ENCODE measurements at places on chromosomes 16 and 17.

DNA sequence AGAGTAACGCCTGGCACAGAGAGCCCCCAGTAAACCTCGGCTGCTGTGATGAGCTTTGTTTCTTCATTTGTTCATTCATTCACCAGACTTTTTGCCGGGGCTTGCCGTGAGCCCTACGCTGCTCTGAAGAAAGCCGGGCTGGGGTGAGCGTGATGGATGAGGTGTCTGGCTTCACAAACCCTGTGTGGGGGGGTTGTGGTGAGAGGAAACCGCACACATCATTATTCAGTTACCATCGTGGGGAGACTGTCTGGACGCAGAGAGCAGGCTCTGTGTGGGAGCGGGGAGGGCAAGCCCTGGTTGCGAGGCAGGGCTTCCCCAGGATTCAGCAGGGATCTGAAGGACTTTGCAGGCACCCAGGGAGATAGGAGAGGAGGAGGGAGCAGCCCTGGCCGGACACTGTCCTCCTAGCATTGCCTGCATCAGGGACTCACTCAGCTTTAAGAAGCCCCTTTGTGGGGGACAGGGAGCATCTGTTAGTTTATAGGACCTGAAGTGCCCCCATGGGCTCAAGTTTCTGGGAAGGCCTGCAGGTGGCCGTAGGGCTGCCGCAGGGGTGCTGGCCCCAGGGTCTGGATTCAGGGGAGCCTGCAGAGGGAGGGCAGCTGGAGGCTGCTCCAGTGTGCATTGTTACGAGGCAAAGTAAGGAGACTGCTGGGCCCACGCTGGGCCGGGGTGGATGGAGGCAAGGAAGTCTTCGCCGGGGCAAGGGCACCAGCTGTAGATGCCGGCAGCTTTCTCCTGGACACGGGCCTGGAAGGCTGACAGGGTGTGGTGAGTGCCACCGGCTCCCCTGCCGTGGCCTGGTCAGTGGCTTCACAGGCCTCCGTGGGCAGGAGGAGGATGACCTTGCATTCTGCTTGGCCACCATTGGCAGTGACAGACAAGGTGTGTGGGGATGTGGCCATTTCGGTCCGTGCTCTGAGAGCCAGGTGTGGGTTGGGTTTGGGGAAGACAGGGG is 334.5 kb downstream of the SEC14L1 start:
- DNase-seq = no peak

DNA sequence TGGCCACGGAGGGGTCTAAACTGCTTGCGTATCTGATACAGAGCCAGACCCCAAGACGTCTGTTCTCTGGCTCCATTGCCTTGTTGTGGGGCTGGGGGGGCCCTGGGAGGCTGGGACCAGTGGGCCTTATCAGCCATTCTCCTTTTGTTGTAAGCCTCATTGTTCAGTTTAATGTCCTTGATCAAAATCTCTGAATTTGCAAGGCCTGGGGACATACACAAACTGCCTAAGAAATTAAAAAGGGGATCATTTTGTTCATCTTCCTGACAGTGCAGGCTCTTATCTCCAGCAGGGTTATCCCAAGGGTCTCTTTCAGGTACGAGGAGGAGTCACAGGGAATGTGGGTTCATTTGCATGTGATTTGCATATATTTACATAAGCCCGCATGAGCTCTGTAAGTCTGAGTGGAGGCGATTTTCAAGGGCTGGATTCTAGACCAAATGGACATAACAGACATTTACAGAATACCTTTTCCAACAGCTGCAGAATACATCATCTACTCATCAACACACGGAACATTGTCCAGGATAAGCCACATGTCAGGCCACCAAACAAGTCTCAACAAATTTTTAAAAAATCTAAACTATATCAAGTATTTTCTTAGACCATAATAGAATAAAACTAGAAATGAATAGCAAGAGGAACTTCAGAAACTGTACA is 269.8 kb downstream of the RBFOX1 start:
- no peak for DNase-seq

GRCh38 chr17:47649972-47650524 is 329 bp downstream of the KPNB1 start:
- no peak for DNase-seq

DNA sequence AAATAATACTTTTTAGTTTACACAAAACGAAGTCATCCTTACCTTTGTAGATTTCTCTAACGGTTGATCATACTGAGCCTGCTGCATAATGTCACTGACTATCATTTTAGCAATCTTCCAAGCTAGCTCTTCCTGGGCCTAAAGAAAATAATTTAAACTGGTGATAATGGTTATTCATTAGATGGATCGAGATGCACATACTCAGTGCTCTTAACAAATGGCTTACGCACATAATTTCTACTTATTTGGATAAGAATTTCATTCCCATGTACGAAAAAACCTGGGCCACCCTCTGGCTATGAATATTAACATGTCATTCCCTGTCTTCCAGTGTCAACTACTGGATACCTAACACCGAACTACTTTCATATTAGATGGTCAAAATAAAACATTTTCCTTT is 41.4 kb upstream of the ULK2 start:
- no peak for DNase-seq

DNA sequence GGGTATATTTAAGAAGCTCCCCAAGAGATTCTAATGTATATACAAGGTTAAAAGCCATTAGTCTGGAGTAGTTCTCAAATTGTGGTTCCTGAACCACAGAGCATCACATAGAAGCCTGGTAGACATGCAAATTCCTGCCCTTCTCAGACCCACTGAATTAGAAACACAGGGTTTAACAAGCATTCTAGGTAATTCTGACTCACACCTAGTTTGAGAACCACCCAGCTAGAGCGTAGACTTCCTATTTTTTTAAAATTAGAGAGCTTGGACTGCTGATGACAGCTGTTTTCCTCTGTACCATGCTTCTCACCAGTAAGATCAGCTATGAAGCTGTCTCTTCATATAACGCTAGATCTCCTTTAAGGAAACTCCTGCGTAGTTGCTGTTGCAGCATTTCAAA is 50.6 kb downstream of the HS3ST3B1 start:
- DNase-seq = no peak

GRCh38 chr16:73713778-73714495 is 582.7 kb upstream of the PSMD7 start:
- DNase-seq = no peak

- no peak for DNase-seq
Observed at GRCh38 chr17:45248132-45248957, 13.5 kb downstream of the SPATA32 start.

- DNase-seq = no peak
Observed at GRCh38 chr16:50381679-50382440, 13.1 kb upstream of the BRD7 start.

GRCh38 chr17:5418858-5419355 is 555 bp downstream of the NUP88 start:
- DNase-seq = no peak

- DNase-seq = no peak
Observed at GRCh38 chr17:77019893-77020379, 120.8 kb upstream of the SEC14L1 start.

DNA sequence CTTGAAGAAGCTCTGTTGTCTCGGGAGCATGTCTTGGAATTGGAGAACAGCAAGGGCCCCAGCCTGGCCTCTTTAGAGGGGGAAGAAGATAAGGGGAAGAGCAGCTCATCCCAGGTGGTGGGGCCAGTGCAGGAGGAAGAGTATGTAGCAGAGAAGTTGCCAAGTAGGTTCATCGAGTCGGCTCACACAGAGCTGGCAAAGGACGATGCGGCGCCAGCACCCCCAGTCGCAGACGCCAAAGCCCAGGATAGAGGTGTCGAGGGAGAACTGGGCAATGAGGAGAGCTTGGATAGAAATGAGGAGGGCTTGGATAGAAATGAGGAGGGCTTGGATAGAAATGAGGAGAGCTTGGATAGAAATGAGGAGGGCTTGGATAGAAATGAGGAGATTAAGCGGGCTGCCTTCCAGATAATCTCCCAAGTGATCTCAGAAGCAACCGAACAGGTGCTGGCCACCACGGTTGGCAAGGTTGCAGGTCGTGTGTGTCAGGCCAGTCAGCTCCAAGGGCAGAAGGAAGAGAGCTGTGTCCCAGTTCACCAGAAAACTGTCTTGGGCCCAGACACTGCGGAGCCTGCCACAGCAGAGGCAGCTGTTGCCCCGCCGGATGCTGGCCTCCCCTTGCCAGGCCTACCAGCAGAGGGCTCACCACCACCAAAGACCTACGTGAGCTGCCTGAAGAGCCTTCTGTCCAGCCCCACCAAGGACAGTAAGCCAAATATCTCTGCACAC is 21.2 kb downstream of the AKAP1 start:
- no peak for DNase-seq

DNA sequence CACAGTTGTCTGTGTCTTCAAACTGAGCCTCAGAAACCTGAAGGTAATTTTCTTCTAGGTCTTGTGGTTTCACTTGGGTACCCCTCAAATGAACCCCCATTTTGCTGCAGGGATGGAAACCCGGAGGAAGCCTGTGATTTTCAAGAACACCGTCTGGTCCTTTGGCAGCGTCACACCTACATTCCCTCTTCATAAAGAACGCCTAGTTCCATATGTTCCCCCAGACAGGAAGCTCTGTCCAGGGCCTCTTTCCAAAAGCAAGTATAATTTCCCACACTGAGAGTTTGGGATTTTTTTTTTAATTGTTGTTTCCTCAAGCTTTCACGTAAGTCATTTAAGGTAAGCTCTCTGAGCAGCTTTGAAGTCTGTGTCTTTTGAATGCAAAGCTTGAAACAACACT is 515.0 kb downstream of the TMEM114 start:
- no peak for DNase-seq

DNA sequence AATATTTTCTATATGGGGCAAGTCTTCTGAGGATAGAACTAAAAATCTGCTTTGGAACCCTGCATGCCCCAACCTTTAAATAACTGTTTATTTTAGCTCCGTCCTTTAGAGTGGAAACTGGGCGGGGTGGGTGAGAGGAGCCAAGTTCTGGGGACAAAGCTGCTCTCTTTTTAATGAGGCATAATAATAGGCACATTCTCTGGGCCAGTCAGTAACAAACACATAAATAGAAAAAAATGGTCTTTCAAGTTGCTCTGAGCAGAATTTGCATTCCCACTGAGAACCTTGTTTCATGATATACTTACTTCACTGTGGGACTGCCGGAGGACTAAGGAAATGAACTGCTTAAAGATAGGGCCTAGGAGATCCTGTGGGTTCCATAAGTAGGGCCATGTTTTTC is 51.5 kb downstream of the KNOP1 start:
- DNase-seq = no peak

Data from cortex of kidney (tissue), 1 donor.